ENCODE measurements at places on chromosomes 6 and 20.

GRCh38 chr6:132752255-132752654 lies 5.4 kb downstream of the VNN2 start:
- DNase-seq, result no peak

DNA sequence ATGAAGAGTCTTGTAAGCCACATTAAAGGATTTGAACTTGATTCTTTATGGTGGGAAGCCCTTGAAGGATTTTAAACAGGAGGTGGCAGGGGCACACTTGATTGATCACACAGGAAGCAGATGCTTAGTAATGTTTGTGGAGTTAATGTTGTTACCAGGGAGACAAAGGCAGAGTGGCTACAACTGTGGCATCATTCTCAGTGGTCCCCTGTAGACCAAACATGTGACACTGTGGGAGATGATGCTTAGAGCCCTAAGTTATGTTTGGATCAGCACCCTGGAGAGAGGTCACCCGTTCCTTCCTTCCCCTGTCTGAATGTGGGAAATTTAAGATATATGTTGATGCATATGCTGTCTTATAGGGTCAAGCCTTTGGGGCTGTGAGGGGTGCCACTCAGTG lies 53.2 kb downstream of the EIF2S2 start:
- DNase-seq, result peak; percentile 26

DNA sequence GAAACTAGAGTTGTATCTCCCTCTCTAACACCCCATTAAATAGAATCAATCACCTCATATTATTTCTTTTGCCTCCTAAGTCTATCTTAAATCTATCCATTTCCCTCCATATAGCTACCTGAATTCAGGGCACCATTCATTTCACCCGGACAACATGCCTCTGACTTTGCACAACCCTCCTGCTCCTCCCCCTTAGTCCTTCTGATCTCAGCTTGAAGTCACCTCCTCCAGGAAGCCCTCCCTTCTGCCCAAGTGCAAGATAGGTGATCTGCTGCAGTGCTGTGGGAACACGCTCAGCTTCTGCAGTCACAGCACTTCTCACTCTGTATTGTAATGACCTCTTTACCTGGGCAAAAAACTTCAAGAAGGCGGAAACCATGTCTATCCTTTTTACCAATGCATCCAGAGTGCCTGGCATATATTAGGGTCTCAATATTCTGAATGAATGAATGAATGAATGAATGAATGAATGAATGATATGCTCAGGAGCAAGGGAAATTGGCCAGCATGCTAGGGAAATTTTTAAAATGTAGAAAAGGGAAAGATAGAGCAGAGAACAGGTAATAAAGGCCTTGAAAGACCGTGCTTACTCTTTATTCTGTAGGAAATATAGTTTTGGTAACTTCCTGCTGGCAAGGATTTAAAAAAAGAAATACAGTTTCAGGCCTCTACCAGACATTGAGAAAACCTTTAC lies 41.7 kb downstream of the MBOAT1 start:
- no peak for DNase-seq

- DNase-seq, result no peak
These were observed 5.4 kb upstream of the MICA start for GRCh38 chr6:31397901-31398525.

GRCh38 chr20:50133474-50134217 lies 19.9 kb downstream of the PEDS1 start:
- no peak for DNase-seq

DNA sequence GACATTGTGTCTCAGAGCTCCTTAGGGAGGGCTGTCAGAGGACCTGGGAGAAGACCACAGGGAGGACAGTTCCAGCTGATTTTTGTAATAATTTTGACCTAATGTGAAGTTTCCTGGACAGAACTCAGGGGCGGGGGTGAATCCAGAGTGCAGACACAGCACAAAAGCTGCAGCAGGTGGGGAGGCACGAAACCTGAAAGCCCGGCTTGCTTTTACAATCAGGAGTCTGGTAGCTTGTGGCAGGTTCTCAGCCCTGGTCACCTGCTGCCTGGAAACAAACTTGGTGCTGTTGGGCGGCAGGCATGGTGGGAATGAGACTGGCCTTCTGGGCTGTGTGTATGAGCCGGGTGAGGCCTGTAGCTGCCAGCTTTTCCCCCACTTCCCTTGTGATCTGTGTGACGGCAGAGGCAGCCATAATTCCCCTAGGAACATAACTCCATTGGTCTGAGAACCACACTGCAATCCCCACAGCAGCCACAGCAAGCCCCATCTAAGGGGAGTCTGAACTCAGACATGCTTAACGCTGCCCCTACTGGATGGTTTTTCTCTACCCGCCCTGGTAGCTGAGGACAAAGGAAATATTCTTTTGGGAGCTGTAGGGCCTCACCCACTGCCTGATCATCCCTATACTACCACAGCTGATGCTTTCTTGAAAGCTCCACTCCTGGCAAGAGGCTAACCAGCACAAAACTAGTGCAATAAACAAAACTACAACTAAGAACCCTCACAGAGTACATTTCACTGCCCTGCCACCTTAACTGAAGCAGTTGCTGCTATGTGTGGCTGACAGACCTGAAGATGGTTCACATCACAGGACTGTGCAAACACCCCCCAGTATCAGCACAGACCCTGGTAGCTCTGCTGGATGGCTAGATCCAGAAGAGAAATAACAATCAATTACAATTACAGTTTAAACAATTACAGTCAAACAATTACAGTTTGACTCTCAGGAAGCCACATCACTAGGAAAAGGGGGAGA lies 1055.1 kb upstream of the GJE1 start:
- peak; percentile 20 for DNase-seq

- DNase-seq, result no peak
These were observed 78.1 kb downstream of the UNC5CL start for GRCh38 chr6:40960742-40961430.

GRCh38 chr6:18308070-18308735 lies 43.9 kb upstream of the DEK start:
- peak; percentile 88 for DNase-seq

GRCh38 chr6:35925961-35926360 lies 5.1 kb upstream of the SRPK1 start:
- DNase-seq, result no peak

DNA sequence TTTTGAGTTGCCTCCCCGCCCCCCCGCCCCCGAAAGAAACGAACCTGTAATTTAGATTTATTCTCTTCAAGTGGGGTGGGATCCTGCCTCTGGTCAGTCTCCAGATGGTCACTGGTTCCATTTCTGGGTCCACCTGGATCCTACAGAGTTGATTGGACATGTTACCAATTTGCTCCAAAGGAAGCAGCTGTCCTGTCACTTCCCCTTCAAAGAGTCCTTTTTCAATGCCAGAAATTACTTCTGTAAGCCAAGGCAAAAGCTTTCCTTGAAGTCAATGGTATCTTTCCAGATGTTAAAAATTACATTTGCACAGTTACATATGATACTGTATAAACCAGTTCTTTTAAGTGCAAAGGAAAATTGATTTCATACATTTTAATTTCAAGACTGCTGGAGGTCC lies 12.0 kb upstream of the ANKRD60 start:
- DNase-seq, result no peak

DNA sequence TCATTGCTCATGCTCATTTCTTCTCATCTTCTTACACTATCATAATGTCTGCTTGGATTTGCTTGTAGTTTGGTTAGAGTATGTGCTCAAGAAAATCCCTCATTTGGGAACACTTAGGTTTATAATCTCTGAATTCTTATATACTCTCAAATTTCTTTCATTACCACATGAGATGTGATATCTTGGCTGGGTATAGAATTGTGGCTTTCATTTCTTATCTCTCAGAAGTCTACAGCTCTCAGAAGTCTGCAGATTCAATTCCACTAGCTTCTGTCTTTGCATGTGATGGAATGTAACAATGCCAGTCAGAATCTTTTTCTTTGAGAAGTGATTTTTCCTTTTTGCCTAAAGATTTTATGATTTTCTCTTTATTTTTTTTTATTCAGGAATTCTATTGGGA lies 50.9 kb downstream of the STMND1 start:
- no peak for DNase-seq

DNA sequence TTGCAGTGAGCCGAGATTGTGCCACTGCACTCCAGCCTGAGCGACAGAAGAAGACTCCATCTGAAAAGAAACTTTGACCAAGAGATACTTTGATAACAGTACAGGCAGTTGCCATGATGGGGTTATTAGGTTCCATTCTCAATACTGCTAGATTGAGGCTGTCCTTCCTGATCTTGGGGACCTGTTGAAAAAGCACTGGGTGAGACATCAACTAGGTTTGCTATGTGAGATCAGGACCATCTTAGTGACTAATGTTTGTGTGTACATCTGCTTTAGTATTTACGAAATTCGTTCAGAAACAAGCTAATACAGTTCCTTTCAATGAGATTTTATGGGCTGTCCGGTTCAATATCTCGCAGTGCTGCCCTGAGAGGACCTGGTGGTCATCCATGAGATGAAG lies 2.6 kb downstream of the DSE start:
- DNase-seq, result no peak

DNA sequence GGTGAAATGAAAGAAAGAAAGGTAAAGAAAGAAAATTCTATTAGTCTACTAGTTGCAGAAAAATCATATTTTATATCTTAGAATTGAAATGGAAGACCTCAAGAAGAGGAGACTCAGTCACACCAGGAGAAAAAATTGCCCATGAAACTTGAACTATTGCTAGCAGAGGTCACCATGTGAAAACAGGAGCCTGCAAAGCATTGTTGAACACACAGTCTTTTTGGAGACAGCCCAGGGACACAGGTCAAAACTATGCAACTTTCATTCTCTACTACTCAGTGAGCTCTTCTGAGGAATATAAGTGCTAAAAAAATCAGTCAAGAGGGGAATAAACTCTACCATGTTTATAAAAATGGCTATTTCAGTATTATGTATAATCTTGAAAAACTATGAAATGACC lies 89.8 kb upstream of the TENT5A start:
- DNase-seq, result no peak

DNA sequence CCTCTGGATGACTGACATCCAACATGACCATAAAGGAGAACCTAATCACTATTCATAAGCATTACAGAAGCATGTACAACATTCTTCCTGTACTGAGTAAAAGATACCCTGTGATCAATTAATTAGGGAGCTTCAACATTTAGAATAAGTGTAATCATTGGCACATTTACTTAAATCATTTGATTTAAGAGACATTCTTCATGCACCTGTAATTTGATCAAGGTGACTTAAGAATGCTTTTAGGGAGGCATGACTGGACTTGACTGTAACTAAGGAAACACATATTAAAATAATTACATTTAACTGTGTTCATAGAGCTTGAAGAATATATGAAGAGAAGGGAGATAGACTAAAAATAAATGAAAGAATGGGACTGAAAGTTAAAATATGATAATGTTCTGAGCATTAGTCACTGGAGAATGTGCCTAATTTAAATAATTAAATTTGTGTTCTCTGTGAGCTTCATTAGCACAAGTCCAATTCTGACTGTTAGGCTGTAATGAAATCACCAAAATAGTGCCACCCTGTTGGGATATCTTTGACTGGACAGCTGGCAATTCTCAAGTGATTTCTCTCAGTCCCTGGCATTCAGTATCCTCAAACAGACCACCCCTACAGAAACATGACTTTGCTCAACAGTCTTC lies 295.5 kb upstream of the ADGRB3 start:
- no peak for DNase-seq

DNA sequence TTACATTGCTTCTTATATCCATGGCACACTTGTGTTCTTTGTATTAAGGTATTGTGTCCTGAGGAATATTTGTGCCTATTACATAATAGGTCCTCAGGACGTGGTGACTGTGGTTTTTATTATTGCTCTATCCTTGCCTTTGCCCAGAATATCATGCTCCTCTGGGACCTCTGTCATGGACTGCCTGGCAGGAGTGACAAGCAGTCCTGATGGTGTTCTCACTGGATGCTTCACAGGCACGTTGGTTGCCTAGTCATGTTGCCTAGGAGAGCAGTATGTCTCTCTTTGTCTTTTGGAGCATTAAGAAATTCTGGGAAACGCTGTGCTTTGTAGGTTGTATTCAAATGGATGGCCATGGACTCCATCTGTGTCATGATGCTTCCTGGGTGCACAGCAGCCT lies 24.7 kb upstream of the MROH8 start:
- no peak for DNase-seq

DNA sequence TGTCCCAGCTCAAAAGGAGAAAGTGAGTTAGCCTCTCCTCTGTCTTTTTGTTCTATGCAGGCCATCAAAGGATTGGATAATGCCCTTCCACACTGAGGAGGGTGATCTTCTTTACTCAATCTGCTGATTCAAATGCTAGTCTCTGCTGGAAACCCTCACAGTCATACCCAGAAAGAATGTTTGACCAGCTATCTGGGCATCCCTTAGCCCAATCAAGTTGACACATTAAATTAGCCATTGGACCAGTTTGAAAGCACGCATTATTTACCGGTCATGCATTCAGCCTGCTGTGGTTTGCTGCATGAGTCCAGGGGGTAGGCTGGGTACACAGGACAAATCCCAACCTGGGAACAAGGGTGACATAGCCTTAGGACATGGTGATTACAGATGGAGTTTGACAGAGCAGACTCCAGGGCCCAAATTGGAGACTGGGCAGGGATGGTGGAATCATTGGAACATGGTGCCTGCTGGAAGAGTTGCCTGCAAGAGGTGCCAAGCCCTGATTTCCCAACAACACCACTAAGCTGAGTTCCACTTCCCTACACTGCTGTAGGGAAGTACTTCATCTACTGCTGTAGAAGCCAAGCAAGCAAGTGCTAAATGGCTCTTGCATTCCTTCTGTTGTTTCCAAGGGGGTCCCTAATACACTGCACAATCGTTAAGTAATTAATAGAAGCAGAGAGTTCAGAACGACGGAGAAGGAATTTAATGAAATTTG lies 87.7 kb downstream of the RNF182 start:
- no peak for DNase-seq

- DNase-seq, result no peak
These were observed 40.1 kb upstream of the CARMIL1 start for GRCh38 chr6:25239059-25239458.

- no peak for DNase-seq
These were observed 451.6 kb downstream of the FRK start for GRCh38 chr6:115609111-115609510.

GRCh38 chr6:28433119-28433518 lies 10.2 kb downstream of the ZSCAN23 start:
- no peak for DNase-seq

DNA sequence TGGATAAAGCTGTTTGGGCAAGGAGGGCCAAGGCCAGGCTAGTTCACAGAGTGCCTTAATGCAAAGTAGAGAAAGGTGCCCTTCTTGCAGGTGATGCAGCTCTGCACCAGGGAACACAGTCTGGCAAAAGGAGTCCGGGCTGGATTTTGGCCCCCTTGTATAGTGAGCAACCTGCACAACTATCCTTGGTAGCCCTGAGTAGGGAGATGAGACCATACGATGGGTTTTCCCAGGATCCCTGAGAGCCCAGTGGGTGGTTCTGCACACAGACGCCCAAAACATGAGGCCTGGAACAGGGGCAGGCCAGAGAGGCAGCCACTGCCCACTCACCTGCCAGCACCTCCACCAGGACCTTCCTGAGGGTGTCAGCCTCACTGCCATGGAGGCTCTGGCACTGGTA lies 2.0 kb downstream of the TREM2 start:
- no peak for DNase-seq

DNA sequence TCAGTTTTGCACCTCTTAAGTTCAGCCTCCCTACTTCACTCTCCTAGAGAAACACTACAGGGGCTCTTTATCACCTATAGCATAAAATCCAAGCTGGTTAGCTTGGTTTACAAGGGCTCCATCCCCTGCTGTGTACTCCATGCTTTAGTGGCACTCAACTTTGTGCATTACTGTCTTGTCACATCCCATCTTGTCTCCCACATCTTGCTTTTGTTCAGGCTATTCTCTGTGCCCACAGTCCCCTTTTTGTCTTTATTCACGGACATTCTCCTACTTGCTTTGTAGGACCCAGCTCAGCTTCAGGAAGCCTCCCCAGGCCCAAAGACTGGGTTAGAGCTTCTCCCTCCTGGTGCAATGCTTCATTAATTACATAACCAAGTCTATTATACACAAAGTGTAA lies 107.9 kb upstream of the SPACA1 start:
- no peak for DNase-seq

Data from fibroblast of skin of back (primary cell).